ENCODE measurements at places on chromosomes 16 and 17.

DNA sequence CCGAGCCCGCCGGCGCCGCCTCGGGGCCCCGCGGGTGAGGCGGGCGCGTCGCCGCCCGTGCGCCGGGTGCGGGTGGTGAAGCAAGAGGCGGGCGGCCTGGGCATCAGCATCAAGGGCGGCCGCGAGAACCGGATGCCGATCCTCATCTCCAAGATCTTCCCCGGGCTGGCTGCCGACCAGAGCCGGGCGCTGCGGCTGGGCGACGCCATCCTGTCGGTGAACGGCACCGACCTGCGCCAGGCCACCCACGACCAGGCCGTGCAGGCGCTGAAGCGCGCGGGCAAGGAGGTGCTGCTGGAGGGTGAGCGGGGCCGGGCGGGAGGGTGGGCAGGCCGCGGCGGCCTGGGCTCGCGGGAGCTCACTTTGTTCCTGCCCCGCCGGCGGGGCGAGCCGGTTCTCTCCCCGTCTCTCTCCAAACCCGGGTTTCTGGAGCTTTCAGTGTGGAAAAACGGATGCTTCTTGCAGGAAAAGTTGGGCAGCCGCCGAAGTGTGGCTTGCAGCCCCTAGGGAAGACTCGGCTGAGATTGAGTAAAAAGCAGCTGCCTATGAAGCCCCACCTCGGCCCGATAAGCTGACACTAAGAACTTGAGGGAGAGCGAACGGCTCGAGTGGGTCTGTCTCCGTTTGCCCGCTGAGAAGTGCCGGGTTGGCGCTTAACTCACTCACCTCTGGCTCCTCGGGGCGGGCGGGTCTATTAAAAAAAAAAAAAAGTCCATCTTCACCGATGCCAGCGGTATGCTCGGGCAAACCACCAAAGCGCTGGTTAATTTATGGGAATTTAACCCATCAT is 677 bp downstream of the SNTB2 start:
- H3K4me1 ChIP-seq: peaks cover 24% of the 10 kb centered on the region
- peak; percentile 15 for DNase-seq
- H3K27me3 ChIP-seq: no peaks in the 10 kb centered on the region
- peak overlapping the region; percentile 80 for H3K4me3 ChIP-seq
- no peaks in the 10 kb centered on the region for H3K36me3 ChIP-seq

DNA sequence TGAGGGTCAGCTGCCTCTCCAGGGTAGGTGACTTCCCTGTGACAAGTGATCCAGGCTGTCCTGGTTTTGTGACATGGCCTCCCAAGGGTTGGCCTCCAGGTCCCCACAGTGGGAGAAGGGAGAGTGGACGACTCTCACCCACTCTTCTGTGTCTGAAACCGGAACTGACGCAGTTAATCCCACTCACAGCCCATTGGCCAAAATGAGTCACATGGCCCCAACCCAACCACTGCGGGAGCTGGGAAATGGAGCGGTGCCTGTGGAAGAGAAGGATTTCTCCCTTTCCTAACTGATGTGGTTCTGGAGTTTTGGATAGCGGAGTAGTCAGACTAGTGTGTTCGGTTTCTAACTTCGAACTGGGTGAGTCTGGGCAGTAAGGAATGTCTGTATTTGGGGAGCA is 79.4 kb downstream of the ABCC6 start:
- no peak for DNase-seq
- H3K27ac ChIP-seq: no peak overlapping the region
- H3K4me3 ChIP-seq: no peak overlapping the region
- no peaks in the 10 kb centered on the region for H3K4me1 ChIP-seq

GRCh38 chr17:76700617-76701470 is 9.9 kb downstream of the MXRA7 start:
- peak; percentile 14 for DNase-seq
- H3K4me1 ChIP-seq: no peaks in the 10 kb centered on the region
- H3K4me3 ChIP-seq: no peak overlapping the region
- H3K36me3 ChIP-seq: no peaks in the 10 kb centered on the region

GRCh38 chr17:49598918-49599317 is 23.2 kb downstream of the NXPH3 start:
- H3K4me1 ChIP-seq: no peaks in the 10 kb centered on the region
- H3K36me3 ChIP-seq: peaks cover 73% of the 10 kb centered on the region
- no peaks in the 10 kb centered on the region for H3K27me3 ChIP-seq
- no peak for DNase-seq
- H3K27ac ChIP-seq: no peak overlapping the region

- no peak overlapping the region for H3K4me3 ChIP-seq
- H3K4me1 ChIP-seq: no peaks in the 10 kb centered on the region
- H3K27ac ChIP-seq: no peak overlapping the region
- H3K27me3 ChIP-seq: no peaks in the 10 kb centered on the region
- H3K36me3 ChIP-seq: no peaks in the 10 kb centered on the region
Measured at GRCh38 chr17:56755310-56755709, 78.4 kb downstream of the C17orf67 start.

GRCh38 chr17:30124273-30124796 is 7.7 kb downstream of the NSRP1 start:
- H3K36me3 ChIP-seq: peaks cover 8% of the 10 kb centered on the region
- H3K4me1 ChIP-seq: peaks cover 5% of the 10 kb centered on the region
- H3K4me3 ChIP-seq: no peak overlapping the region
- no peaks in the 10 kb centered on the region for H3K27me3 ChIP-seq
- no peak overlapping the region for H3K27ac ChIP-seq

DNA sequence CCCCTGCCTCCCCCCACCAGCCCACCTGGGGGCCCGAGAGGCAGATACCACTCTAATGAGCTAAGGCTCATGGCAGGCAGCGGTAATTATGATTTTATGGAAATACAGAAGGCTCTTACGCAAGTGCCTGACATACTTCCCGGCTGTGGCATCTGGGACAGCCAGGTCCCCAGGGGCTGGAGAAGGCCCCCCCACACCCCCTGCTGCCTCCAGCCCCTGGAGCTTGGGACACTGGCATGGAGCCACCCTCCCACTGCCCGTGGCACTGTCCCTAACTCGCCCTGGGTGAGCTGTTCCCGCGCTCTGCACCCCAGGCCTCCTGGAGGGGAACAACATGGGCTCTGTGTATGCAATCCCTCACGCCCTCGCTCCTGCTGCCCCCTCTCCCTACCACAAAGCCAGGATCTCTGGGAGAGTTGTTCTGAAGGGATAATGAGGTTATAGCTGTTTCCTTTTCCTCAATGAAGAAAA is 5.4 kb upstream of the STAC2 start:
- peaks cover 12% of the 10 kb centered on the region for H3K4me1 ChIP-seq
- H3K4me3 ChIP-seq: no peak overlapping the region
- H3K27ac ChIP-seq: no peak overlapping the region
- H3K27me3 ChIP-seq: peaks cover 11% of the 10 kb centered on the region
- H3K36me3 ChIP-seq: no peaks in the 10 kb centered on the region

DNA sequence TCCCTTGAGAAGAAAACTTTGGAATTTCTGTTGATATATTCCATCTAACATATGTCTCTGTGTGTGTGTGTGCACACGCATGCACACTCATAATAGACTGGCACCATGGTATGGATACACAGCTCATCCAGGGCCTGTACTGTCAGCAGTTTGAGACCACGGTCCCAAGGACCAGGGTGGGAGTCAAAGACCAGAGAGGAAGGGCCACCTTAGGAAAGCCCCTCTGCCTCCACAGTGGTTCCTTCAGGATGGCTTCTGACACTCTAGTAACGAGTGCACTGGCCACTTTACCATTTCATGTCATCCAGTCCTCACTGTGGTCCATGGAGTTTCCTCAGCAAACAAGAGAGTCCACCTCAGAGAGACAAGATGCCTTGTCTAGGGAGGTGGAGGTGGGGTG is 81.8 kb downstream of the PLD6 start:
- peak overlapping the region; percentile 49 for H3K27ac ChIP-seq
- no peak overlapping the region for H3K4me3 ChIP-seq
- no peak for DNase-seq
- peaks cover 65% of the 10 kb centered on the region for H3K4me1 ChIP-seq

DNA sequence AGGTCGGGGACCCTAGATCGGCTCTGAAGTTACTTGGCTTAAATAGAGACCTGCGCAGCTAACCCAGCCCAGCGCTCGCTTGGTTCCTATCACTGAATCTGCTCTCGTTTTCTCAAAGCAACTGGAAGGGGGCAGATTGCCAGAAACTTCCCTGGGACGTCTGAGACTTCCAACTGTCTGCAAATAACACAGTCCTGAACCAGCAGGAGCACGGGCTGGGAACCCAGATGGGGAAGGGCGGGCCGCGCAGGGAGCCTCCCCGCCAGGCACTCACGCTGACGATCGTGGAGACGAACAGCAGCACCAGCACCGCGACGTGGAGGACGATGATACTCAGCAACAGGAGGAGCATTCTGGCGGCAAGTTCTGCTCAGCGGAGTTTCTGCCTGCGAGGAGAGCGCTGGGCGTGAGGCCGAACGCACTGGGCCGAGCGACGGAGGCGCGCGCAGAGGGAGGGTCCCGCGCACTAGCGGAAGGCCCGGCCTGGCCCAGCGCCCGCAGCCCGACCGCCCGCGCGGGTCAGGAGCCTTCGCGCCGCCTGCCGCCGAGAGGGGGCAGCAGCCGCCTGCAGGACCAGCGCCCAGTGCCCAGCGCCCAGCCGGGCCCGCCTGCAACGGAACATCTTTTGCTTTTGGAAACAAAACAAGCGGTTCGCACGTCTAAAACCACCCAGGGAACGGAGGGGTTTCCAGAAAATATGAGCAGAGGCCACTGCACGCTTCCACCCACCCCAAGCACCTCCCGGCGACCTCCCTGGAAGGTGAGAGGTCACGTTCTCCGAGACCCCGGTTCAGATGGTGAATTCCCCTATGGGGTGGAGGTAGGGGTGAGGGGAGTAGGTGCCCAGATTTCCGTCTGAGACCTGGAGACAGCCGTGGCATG is 4.5 kb downstream of the PMP22 start:
- H3K4me1 ChIP-seq: no peaks in the 10 kb centered on the region
- peaks cover 20% of the 10 kb centered on the region for H3K27me3 ChIP-seq
- peak overlapping the region; percentile 41 for H3K4me3 ChIP-seq
- H3K27ac ChIP-seq: no peak overlapping the region
- H3K36me3 ChIP-seq: no peaks in the 10 kb centered on the region

DNA sequence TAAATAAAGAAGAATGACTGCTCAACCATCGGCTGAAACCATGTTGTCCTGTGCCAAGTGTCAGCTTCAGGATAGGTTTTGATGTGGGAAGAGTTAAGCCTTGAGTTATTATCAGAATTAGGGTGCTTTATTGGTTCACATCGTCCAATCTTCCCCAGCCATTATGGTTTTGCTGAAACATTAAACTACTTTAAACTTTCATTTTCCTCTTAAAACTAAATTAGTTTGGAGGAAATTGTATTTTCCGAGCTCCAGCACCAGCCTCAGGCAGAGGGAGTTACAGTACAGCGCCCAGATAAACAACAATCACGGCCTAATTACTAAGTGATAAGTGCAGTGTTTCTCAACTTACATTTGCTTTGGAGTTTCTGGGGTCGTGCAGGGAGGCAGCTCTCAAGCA is 80.2 kb downstream of the TMEM114 start:
- no peak overlapping the region for H3K4me3 ChIP-seq
- H3K4me1 ChIP-seq: no peaks in the 10 kb centered on the region
- H3K27ac ChIP-seq: no peak overlapping the region
- DNase-seq: no peak
- H3K36me3 ChIP-seq: no peaks in the 10 kb centered on the region

- no peak for DNase-seq
- H3K27ac ChIP-seq: no peak overlapping the region
- no peaks in the 10 kb centered on the region for H3K36me3 ChIP-seq
- H3K27me3 ChIP-seq: no peaks in the 10 kb centered on the region
- H3K4me1 ChIP-seq: no peaks in the 10 kb centered on the region
Measured at GRCh38 chr17:45114117-45114932, 18.0 kb downstream of the PLCD3 start.

DNA sequence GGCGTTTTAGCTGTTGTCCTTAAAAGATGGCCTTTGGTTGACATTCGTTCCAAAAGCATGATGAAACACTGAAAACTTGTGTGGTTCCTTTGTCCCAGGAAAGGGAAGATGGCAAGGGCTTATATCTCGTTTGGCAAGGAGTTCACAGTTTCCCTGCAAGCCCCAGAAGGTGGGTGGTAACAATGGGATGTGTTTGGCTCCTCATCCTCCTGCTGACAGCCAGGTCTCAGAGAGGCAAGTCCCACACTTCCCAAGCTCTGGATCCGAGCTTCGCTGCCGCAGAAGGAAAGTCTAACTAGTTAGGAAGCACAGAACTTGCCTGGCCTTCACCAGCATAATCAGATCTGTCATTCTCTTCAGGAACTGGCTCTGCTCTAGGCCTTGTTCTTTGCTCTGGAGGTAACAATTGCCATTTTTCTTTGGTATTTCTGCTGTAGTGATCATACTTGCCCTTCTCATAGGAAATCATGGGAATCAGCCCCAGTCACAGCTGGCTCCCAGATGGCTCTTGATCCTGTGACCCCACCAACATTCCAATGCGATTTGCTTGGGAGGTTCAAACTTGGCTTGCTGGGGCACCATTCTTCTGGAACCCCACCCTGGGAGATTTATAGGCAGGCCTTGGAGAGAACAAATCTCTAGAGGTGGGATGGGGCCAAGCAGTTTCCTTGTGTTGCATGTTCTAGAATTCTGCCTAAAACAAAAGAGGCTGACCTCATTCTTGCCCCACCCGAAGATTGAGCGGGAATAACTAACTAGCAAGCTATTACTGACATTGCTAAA is 17.9 kb downstream of the KPNA2 start:
- H3K27me3 ChIP-seq: no peaks in the 10 kb centered on the region
- no peak for DNase-seq
- no peak overlapping the region for H3K4me3 ChIP-seq
- H3K36me3 ChIP-seq: no peaks in the 10 kb centered on the region
- H3K27ac ChIP-seq: no peak overlapping the region
- no peaks in the 10 kb centered on the region for H3K4me1 ChIP-seq

GRCh38 chr16:71559855-71560254 is 17.0 kb downstream of the TAT start:
- no peak for DNase-seq
- no peaks in the 10 kb centered on the region for H3K36me3 ChIP-seq
- H3K4me3 ChIP-seq: no peak overlapping the region
- no peaks in the 10 kb centered on the region for H3K27me3 ChIP-seq
- H3K27ac ChIP-seq: no peak overlapping the region

DNA sequence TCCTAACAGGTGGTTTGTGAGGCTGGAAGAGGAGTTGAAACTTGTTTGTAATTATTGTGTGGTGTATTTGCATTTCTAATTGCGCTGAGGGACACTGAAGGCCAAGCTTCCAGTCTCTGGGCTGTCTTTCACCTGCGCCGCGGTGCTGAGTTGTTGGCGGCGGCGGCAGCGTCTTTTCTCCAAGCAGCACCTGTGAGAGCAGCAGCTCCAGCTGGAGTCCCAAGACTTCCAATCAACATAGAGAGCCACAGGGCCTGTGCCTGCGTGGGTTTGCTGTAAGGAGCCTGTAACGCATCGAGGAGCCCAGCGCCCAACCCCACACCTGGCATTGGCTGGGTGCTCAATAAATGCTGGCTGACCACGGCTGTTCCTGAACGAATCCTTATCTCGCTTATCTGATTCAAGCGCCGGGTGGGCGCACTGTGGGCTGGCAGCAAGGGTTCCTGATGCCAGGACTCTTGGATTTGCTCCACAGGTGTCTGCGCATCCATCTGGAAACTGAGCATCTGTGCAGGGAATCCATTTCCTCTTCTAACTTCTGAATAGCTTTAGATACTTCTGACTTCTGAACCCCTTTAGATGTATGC is 138.1 kb downstream of the ASIC2 start:
- DNase-seq: no peak
- H3K4me1 ChIP-seq: no peaks in the 10 kb centered on the region
- H3K27ac ChIP-seq: no peak overlapping the region
- H3K36me3 ChIP-seq: no peaks in the 10 kb centered on the region
- no peaks in the 10 kb centered on the region for H3K27me3 ChIP-seq

GRCh38 chr17:81518785-81519283 is 6.2 kb upstream of the ACTG1 start:
- DNase-seq: no peak
- H3K27me3 ChIP-seq: no peaks in the 10 kb centered on the region
- H3K27ac ChIP-seq: peak overlapping the region; percentile 42
